Sigmoid colon (tissue), 7 donors: ENCODE measurements at places on chromosomes 3 and 15. TPM values are rescaled to one million over a fixed set of nuclear protein-coding genes. Genes with fewer than 3 reads are reported as not detected.

Gene ZNF385D
- total RNA-seq = 3.9 TPM

Gene PLIN1
- 1.8 TPM for total RNA-seq

Gene CD86
- 4.1 TPM for total RNA-seq

Gene AVEN
- 23.3 TPM for total RNA-seq

Gene MYL3
- 10.8 TPM for total RNA-seq

Gene FGF7
- total RNA-seq = 111 TPM

- DNase-seq = no peak
- peak overlapping the region; percentile 82 for H3K4me3 ChIP-seq
- H3K27me3 ChIP-seq = no peaks in the 10 kb centered on the region
- H3K27ac ChIP-seq = peak overlapping the region; percentile 95
Measured at GRCh38 chr3:142723665-142723967, 218 bp upstream of the TRPC1 start.

GRCh38 chr3:139534455-139534812 is 5.1 kb downstream of the RBP1 start:
- no peaks in the 10 kb centered on the region for H3K27me3 ChIP-seq
- no peaks in the 10 kb centered on the region for H3K36me3 ChIP-seq
- peak overlapping the region; percentile 72 for H3K27ac ChIP-seq

GRCh38 chr3:182108371-182108770 is 396.6 kb downstream of the SOX2 start:
- H3K27me3 ChIP-seq = no peaks in the 10 kb centered on the region
- H3K4me1 ChIP-seq = no peaks in the 10 kb centered on the region
- no peak for DNase-seq
- no peaks in the 10 kb centered on the region for H3K36me3 ChIP-seq
- no peak overlapping the region for H3K27ac ChIP-seq
- H3K4me3 ChIP-seq = no peak overlapping the region

GRCh38 chr15:73539212-73540128 is 93.7 kb downstream of the NPTN start:
- no peaks in the 10 kb centered on the region for H3K4me1 ChIP-seq
- H3K36me3 ChIP-seq = no peaks in the 10 kb centered on the region
- no peak overlapping the region for H3K27ac ChIP-seq
- H3K4me3 ChIP-seq = no peak overlapping the region
- H3K27me3 ChIP-seq = no peaks in the 10 kb centered on the region

- H3K4me3 ChIP-seq = no peak overlapping the region
- H3K4me1 ChIP-seq = peaks cover under 1% of the 10 kb centered on the region
- H3K36me3 ChIP-seq = no peaks in the 10 kb centered on the region
- H3K27me3 ChIP-seq = no peaks in the 10 kb centered on the region
- DNase-seq = no peak
- H3K27ac ChIP-seq = no peak overlapping the region
Measured at GRCh38 chr3:117756563-117756962, 1047.0 kb downstream of the TUSC7 start.

- no peak for DNase-seq
- no peak overlapping the region for H3K27ac ChIP-seq
- H3K4me1 ChIP-seq = peaks cover 6% of the 10 kb centered on the region
- H3K27me3 ChIP-seq = no peaks in the 10 kb centered on the region
Measured at GRCh38 chr3:4856986-4857385, 122.3 kb upstream of the BHLHE40 start.

DNA sequence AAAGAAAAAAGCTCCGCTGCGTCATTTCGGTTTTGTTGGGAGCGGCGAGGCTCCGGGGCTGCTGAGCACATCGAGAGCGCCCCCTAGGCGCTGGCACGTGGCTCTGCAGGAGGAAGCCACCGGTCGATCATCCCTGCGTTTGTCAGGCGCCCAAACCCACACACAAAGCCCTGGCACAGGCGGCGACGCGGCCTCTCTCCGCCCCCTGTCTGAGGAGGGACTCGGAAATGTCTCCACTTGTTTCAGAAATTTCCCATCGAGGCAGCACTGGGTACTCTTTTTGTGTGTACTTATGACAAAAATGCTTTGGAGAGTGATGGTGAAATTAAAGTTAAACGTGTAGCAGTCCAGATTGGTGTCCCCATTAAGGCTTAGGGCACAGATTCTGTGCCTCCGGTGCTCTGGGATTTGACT is 407.3 kb upstream of the ONECUT1 start:
- H3K4me1 ChIP-seq = peaks cover 8% of the 10 kb centered on the region
- no peaks in the 10 kb centered on the region for H3K36me3 ChIP-seq
- H3K27me3 ChIP-seq = no peaks in the 10 kb centered on the region
- H3K27ac ChIP-seq = no peak overlapping the region

DNA sequence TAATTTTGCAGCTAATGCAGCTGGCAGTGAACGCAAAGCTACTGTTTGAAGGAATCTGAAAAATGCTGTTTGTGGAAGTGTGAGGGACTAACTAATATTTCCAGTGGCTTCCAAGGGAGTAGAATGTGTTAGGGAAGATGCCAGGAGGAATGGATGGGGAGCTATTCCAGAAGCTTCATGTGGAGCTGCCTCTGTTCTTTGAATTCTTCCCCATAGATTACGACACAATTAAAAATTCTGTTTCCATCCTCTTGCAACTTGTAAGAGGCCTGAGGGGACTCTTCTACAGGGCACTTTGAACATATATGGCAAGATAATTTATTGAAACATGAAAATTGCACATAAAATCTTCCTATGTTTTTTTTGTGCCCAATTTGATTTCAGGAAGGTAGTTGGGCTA is 74.3 kb upstream of the CTXND1 start:
- H3K27ac ChIP-seq = no peak overlapping the region
- no peak overlapping the region for H3K4me3 ChIP-seq
- H3K4me1 ChIP-seq = no peaks in the 10 kb centered on the region

- no peak overlapping the region for H3K4me3 ChIP-seq
- no peaks in the 10 kb centered on the region for H3K27me3 ChIP-seq
- DNase-seq = no peak
- H3K36me3 ChIP-seq = no peaks in the 10 kb centered on the region
Measured at GRCh38 chr15:45849136-45849535, 214.3 kb downstream of the SQOR start.

GRCh38 chr15:39156646-39157250 is 424.1 kb upstream of the THBS1 start:
- no peak overlapping the region for H3K4me3 ChIP-seq
- DNase-seq = peak; percentile 64
- H3K27ac ChIP-seq = peak overlapping the region; percentile 23
- H3K4me1 ChIP-seq = peaks cover 32% of the 10 kb centered on the region
- no peaks in the 10 kb centered on the region for H3K36me3 ChIP-seq

DNA sequence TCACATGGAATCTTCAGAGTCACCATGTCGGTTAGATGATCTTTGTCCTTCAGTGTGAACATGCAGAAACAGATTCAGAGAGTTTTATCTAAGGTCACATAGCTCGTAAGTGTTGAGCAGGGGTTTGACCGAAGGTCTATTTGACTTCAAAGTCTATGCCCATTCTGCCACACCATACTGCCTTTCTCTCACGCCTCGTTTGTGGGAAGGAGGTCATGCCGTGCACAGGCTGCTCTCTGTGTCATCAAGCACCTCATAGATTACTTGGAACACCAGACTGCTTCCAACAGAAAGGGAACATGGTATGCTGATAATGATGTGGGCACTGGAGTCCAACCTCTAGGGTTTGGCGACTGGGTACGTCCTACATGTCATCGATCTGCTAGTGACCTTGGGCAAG is 128.8 kb downstream of the SV2B start:
- peaks cover under 1% of the 10 kb centered on the region for H3K27me3 ChIP-seq
- DNase-seq = no peak
- no peak overlapping the region for H3K4me3 ChIP-seq
- H3K36me3 ChIP-seq = no peaks in the 10 kb centered on the region
- H3K27ac ChIP-seq = no peak overlapping the region
- H3K4me1 ChIP-seq = peaks cover 5% of the 10 kb centered on the region

- DNase-seq = no peak
- H3K4me1 ChIP-seq = peaks cover 29% of the 10 kb centered on the region
- no peaks in the 10 kb centered on the region for H3K27me3 ChIP-seq
- H3K27ac ChIP-seq = no peak overlapping the region
- no peaks in the 10 kb centered on the region for H3K36me3 ChIP-seq
Measured at GRCh38 chr15:85541744-85542143, 161.3 kb downstream of the AKAP13 start.

- H3K4me1 ChIP-seq = no peaks in the 10 kb centered on the region
- no peak for DNase-seq
- H3K27me3 ChIP-seq = no peaks in the 10 kb centered on the region
- H3K4me3 ChIP-seq = no peak overlapping the region
- no peaks in the 10 kb centered on the region for H3K36me3 ChIP-seq
Measured at GRCh38 chr3:135865553-135865952, 100.0 kb upstream of the PPP2R3A start.

- no peaks in the 10 kb centered on the region for H3K4me1 ChIP-seq
- peaks cover 16% of the 10 kb centered on the region for H3K36me3 ChIP-seq
- H3K27me3 ChIP-seq = no peaks in the 10 kb centered on the region
Measured at GRCh38 chr3:121698901-121699300, 38.2 kb upstream of the HCLS1 start.

GRCh38 chr3:98020412-98020811 is 14.7 kb downstream of the GABRR3 start:
- H3K27ac ChIP-seq = no peak overlapping the region
- H3K36me3 ChIP-seq = no peaks in the 10 kb centered on the region
- H3K4me1 ChIP-seq = peaks cover 21% of the 10 kb centered on the region
- H3K27me3 ChIP-seq = no peaks in the 10 kb centered on the region
- H3K4me3 ChIP-seq = no peak overlapping the region
